DMS 273 treated with DMSO at 0.1 percent for 48 hours (cell line): ENCODE measurements at places on chromosomes 2 and 18.

DNA sequence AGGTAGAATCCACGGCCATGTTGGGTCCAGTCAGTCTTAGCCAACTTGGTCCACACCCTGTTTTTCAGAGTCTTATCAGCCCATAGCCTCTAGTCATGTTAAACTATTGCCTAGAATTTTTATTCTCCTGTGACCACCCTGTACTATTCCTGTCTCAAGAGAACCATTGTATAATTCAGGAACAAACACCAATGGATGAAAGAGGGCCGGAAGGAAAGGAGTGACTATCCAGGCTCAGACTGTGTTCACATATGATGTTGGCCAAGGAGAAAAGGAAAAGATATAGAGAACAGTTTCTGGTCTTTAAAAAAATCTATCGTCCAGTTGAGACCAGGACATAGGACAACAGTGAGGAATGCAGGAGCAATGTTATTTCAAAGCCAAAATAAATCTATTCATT, 82.9 kb upstream of the SETBP1 start:
- DNase-seq: no peak

GRCh38 chr2:28608500-28609424, 112.9 kb downstream of the PLB1 start:
- peak; percentile 68 for DNase-seq

DNA sequence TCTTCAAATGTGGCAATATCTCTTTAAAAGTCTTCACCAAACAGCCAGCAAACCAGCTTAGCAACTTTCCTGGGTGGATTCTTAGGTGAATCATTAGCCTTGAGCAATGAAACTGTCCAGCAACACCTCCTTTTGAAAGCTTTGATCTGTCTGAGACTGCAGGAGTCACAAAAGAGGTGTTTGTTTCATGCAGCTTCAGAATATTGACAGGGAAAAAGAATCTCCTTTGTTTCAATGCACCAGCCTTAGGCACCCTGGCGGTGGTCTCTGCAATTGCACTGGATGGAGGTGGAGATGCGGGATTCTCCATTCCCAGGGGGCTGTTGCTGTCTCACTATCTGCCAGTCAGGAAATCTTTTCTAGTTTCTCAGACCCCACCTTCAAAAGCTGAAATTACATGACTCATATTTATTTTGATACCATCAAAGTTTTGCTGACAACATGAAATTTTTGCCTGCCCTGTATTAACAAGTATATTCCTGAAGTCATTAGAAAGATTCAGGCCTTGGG, 76.0 kb upstream of the DSG1 start:
- DNase-seq: no peak

DNA sequence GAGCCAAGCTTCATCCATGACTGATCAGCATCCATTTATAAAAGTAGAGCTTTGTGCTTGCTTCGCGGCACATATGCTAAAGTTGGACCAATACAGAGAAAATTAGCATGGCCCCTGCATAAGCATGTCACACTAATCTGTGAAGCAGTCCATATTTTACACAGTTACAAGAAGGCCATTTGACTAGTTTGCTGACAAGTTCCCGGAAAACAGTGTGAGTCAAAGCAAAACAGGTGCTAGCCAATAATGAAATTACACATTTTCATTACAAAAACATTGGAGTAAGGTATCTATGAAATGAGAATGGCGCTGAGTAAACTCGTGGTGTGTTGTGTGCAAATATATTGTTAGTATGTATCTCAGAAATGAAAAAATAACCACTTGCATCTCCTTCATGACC, 4.7 kb downstream of the ANKRD62 start:
- no peak for DNase-seq

DNA sequence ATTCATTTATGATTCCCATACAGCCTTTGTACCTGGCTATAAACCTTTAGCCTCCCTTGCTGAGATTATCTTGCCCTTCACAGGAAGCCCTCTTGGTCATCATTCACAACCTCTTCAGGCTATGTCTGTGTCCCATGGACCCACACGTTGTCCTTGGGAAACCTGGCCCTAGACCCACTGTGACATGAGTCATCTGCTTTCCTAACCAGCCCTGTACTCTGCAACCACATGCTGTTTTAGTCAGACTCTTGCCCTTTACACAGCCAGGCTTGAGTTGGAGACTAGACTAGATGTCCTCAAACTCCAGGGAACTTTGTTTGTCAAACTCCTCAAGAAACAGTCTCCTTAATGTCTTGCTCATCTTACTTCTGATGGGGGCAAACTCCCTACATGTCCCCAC, 229.3 kb upstream of the ZSWIM2 start:
- no peak for DNase-seq

DNA sequence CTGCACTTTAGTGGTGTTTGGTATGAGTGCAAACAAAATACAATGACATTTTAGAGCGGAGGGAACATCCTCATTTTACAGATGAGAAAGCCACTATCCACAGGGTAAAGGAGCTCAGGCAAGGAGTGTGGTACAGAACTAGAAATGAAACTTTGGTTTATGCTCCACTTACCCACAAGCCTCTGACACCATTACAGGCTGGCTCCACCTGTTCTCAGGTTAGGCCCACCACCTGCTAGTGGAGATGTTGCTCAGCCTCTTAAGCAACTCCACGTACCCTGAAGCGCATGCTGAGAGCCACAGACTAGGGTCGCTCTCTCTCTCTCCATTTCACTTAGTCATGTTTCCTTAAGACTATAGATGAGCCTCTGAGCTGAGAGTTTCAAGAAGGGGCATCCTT, 130.0 kb downstream of the MBD2 start:
- DNase-seq: no peak

DNA sequence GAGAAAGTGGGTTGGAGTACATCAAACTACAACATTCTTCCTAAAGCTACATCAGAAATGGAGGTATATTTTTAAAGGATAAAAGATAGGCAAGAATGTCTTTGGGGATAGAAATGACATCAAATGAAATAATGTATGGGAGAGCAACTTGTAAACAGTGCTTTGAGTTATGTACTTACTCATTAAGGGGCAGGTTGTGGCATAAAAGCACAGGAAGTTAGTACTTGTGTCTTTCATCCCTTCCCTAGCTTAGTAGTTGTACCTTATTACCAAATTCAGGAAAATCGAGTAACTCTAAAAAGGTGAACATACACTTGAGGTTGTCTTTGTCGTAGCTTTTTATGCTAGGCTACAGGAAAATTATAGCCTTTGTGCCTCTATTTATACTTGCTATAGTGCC, 28.9 kb downstream of the PPP1CB start:
- no peak for DNase-seq

- DNase-seq: no peak
These were observed 44.6 kb downstream of the TANK start for GRCh38 chr2:161204846-161205245.

DNA sequence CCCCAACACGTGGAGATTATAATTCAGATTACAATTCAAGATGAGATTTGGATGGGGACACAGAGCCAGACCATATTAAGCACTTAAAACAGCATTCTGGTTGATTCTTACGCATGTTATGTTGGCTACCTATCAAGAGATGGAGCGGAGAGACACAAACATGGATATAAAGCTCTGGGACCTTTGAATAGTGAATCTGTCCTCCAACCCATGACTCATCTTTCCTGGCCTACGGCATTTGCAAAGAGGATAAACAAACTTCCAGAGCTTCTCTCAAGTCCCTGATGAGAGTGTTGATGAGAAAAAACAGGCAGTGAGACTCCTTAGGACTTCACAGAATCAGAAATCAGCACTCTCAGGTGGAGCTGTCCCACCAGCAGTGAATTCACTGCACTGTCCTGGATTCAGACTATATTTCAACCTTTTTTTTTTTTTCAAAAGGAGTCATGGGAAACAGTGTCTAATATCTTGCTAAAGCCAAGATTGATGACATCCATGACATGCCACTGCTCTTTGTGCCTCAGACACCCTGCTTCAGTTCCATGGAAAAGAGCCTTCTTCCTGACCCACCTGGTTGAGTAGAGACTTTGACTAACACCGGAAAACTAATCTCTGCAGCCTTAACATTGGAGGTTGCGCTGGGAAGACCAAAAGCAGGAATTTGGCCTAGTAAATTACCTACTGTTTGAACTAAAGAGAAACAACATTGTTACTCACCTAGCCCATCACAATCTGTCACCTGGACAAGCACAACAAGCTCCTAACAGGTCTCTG, 62.1 kb upstream of the NPAS2 start:
- no peak for DNase-seq

DNA sequence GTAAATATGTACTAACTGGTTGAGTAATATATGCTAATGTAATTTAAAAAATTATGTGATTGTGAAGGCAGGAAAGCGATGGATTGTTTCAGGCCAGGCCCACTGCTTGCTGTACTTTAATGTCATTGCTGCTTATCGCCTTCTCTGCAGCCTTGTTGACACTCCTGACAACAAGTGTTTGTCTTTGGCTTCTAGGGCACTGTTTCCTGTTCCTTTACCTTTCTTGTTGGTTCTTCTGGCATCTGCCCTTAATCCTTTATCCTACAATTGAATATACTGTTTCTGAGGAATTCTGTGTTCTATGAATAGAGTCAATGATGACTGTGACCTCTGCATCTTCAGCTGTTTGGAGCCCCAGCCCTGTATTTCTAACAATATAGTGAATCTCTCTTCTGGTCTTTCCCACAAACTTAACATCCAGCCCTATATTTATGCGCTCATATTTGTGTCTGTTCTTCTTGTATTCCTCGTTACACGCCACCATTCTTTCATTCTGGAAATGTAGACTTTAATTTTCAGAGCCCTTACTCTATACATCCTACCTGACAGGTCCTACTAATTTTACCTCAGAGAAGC, 17.6 kb downstream of the ACSL3 start:
- DNase-seq: no peak

DNA sequence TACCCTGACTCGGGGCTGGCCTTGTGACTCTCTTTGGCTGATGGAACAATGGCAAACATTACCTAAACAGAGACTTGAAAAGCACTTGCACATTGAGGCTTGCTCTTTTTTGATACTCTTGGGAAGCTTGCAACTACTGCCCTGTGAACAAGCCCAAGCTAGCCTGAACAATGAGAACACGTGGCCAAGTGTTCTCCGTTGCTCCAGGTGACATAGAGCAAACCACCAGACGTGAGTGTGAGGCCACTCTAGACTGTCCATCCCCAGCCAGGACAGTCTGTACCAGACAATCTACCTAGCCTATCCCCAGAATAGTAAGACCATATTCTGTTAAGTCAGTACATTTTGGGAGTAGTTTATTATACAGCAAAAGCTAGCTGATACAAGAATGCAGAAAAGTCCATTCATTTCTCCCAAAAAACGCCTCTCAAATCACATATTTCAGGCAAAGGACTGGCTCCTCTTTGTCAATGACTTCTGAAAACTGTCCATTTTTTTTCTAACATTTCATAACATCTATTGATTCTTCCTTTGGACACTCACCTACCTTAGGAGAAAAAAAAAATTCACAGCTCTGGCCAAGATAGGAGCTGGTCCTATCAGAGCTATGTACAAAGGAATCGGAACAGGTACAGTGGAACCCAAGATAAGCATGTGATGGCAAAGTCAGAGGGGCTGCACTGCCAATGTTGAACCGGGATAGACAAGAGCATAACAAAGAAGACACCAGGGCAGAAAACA, 142.1 kb upstream of the PKDCC start:
- DNase-seq: no peak

DNA sequence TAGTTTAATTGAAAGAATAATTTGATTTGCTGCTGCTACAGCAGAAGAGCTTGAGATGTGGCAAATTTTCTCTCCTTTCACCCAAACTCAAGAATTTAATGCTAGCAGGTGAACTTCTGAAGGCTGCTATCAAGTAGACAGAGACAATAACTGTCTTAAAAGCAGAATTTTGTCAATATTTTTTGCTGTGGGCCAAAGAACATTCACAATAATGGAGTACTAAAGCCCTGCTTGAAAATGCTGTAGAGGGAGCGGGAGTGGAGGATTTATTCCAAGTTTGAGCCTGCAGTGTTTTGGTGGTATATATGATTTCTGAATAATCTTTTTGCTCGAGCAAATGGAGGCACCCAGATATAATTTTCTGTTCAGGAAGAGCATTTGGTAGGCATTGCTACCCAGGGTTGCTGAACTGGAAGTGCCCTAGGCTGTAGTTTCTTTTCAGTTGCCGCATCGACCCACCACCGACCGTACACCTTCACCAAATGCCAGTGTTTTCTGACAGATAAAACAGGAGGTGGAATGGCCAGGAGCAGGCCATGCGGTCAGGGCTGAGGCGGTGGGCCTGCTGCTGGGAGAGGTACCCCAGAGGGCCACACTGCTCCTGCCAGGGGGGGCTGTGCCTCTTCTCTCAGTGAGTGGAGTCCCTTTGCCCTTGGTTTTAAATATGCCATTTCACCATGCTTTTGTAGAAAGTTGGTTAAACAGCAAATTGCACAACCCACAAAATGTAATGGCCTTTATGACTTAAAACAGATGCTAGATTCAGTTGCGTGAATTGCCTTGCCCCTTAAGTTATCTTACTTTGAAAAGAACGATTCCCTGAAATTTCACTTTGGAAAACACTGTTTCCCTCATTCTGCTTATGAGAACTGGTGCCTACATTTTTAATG, 36.4 kb downstream of the TSHZ1 start:
- no peak for DNase-seq

DNA sequence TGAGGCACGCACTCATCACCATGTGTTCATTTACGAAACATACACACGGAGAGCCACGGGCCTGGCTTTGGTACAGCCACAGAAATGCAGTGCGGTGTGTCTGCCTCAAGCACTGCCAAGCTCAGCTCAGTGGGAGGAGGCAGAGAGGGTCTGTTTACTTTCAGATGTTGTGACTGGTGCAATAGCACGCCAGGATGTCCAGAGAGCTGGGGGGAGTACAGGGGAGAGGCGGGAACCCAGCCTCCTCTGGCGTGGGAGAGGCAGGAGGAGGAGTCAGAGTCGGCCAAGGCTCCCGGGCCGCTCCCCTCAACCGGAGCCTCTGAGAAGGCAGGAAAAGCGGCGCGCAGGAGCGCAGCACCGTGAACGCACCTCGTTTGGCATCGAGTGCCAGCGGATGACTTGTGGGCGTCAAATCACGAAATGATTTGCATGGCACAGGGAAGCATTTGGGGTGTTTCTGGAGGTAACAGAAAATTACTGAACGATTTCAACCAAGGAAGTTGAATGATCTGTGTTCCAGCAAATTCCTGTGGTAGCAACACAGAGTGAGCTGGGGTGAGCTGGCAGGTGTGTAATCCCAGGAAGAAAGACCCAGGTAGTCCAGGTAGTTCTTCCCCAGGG, 143.0 kb downstream of the ZNF516 start:
- peak; percentile 35 for DNase-seq

DNA sequence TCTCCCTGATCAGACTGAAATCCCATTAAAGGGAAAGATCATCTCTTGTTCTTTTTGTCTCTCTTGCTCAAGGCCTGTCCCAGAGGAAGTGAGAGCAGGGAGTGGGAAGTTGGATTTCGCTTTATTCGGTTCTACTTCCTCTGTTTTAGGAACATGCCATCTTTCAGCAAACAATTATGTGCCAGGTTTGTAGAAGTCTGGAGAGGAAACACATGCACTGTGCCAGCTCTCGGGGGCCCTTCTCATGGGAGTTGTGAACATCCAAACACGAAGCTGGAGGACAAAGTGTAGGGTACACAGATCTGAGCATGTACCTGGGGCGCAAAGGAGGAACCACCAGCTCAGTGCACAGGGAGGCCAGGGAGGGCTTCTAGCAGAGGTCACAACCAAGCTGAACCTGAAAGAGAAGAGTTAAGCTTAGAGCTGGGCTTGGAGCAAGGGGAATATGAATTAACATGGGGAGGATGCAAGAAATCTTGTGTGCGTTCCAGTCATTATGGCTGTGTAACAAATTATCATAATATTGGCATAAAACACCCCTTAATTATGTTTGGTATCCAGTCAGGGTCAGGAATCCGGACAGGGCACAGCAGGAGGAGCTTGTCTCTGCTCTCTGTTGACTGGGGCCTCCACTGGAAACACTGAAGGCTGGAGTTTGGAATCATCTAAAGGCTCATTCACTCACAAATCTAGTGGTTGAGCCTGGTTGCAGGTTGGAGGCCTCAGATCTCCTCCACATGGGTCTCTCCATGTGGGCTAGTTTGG, 128.6 kb downstream of the ZFP36L2 start:
- no peak for DNase-seq
